ENCODE measurements at places on chromosomes 7 and 10. TPM values are rescaled to one million over a fixed set of nuclear protein-coding genes. Genes with fewer than 3 reads are reported as not detected.
A peak's percentile ranks its signal among the peaks of the same experiment; 100 is the strongest.

DNA sequence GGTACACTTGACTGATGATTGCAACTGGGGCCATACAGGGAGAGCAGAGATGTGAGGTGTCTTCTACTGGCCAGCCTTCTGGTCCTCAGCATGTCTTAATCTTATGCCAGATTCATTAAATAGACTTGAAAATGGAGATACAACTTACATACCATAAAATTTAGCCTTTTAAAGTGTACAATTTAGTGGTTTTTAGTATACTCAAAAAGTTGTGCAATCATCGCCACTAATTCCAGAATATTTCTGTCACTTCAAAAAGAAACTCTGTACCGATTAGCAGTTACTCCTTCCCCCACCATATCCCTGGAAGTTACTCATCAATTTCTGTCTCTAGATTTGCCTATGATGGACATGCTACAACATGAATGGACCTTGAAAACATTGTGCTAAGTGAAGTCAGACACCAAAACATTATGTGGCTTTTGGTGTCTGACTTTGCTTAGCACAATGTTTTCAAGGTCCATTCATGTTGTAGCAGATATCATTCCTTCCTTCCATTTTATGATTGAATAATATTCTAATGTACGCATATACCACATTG is 53.0 kb downstream of the SH2D4B start:
- peak; percentile 13 for DNase-seq

- no peak for DNase-seq
These were observed 119.6 kb downstream of the ITIH5 start for GRCh38 chr10:7547206-7547605.

DNA sequence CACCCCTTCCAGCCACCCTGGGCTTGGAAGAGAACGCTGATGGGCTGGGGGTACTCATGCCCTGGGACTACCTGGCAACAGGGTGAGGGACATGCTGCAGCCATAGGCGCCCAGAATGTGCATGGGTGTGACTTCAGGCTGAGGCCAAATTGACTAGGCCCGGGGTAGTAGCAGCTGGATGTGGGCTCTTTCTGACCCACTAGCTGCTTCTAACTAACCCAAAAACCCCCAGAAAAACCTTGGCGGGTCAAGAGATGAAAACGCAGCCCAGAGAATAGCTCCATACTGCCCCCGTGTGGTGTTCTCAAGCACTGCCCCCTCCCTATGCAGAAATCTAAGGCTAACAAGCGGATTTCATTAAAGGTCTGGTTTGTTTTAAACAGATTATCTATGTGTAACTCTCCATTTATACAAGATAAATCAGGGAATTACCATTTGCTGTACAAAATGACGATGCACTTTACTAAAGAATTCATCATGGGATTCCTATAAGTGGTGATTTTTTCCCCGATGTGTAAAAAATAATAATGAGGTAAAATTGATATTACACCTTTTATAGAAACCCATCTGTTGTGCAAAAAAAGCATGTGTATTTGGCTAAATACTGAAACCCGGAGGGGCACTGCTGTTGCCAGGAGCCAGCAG is 4.2 kb downstream of the SMARCD3 start:
- DNase-seq = no peak

DNA sequence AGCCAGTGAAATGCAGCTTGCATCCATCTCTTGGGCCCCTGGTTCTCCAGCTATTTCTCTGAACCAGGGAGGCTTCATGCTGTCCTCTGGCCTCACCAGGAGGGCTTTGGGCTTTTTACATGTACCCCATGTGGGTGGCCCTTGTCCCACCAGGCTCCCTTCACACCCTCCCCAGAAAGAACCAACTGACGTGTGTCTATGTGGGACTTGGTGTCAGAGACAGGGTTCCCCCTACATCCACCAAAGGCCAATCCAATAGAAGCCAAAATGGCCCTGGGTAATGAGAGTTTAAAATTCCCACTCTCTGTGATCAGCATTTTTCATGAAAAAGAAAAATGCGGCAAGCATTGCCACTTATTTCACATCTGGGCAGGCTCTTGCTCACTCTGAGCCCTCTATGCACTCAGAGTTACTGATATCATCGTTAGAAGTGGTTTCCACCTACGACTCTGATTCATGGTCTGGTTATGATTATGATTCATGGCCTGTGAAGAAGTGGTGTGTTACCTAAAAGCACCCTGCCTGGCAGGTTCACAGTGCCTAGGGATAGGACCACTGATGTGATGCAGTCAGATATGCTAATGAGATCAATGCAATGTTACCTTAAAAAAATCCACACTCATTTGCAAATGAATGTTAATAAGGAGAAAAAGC is 133.5 kb downstream of the BUB3 start:
- no peak for DNase-seq

DNA sequence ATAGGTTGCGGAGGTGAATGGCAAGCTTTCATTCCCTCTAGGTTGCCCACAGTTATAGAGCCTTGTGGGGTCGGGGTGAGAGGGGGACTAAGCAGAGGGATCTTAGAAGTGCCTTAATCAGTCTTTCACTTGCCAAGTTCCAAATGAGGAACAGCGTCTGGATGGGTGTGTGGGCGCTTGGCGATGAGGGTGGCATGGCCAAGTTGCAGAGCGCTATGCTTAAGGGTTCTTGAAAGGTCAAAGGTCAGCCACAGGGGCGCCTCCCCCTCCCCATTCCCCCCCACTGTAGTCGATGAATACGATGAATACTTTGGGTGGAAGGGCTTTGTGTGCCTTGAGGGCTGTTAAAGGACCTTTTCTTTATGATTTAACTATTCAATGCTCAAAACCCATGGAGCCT is 185.0 kb downstream of the TCF7L2 start:
- no peak for DNase-seq

DNA sequence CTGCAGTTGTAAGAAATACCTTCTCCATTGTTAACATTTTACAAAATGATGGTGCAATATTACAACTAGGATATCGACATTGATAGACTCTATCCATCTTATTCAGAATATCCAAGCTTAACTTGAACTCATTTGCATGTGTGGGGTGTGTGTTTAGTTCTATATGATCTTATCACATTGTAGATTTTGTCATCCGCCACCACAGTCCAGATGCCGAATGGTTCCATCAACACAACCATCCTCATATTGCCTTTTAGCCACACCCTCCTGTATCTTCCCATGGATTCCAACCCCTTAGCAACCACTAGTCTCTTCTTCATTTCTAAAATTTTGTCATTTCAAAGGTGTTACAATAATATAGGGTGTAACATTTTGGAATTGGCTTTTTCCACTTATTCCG is 452.9 kb upstream of the AKR1E2 start:
- DNase-seq = no peak

DNA sequence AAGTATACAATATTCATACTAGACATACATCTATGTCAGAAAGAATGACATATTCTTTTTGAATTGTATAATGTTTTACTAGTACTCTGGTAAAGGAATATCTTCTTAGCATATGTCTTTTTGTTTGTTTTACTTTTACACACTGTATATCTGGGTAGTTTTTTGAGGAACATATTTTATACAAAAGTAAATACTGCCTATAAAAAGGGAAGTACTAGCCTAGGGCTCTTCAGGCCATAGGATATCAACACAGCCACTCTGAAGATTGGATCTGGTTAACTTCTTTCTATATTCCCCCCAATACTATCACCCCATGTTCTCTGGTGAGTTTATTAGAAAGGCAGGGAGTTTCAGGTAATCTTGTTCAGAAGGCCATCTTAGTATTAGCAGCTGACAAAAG is 134.6 kb downstream of the ZNF438 start:
- DNase-seq = no peak

The PPP1R3C gene
- total RNA-seq = 34.9 TPM

The GDF10 gene
- 11.9 TPM for total RNA-seq

The RPEL1 gene
- not detected for total RNA-seq
